Mesenteric fat pad (tissue), 1 donor: ENCODE measurements at places on chromosomes 1 and 21. TPM values are rescaled to one million over a fixed set of nuclear protein-coding genes. Genes with fewer than 3 reads are reported as not detected.

The CLDN19 gene
- not detected for total RNA-seq

The SPRR2G gene
- total RNA-seq: not detected

The PCP4 gene
- total RNA-seq: not detected

The BGLAP gene
- total RNA-seq: not detected

GRCh38 chr1:207223162-207223561 lies 98.3 kb upstream of the CD55 start:
- no peak for DNase-seq

DNA sequence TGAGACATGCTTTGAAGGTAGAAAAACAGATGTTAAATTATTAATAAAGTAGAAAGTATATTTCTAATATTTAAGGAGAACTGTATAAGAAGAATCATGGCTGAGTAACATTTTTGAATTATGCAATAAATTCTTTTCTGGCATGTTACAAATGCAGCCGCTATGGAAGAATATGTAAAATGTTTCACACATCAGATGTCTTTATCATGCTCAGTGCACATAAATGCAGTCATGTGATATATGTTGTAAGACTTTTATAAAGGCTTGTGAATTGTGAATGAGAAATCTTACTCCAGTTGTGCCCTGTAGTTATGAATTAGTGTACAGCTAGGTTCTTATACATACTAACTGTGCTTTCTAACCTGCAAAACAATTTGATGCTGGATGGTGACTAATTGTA lies 53.5 kb downstream of the LRRC8B start:
- no peak for DNase-seq

DNA sequence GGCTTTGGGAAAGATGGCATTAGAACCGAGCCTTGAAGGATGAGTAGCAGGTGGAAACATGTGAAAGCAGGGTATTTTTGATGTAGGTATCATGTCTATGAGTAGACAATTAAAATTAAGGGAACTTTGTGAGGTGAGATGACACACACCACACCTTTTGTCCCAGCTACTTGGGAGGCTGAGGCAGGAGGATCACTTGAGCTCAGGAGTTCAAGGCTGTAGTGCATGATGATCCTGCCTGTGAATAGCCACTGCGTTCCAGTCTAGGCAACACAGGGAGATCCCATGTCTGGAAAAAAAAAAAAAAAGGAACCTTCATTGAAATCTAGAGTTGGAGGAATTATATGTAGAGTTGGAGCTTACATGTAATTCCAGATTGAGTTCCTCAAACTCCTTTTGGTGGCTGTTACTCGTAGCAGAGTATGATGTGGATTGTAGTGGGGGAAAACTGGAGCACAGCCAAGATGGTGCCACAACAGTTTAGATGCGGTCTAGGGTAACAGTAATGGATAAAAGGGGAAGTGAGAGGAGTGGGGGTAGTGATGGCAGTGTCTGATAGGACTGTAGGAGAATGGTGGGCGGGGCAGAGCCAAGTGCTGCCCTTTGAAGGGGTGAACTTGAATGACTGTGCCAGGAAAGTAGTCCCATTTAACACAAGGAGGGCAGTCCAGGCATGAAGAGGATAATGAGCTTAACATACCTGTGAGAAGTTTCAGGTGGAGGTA lies 17.4 kb downstream of the AK4 start:
- no peak for DNase-seq

- no peak for DNase-seq
These were observed 1891.2 kb downstream of the NCAM2 start for GRCh38 chr21:22889445-22889844.

DNA sequence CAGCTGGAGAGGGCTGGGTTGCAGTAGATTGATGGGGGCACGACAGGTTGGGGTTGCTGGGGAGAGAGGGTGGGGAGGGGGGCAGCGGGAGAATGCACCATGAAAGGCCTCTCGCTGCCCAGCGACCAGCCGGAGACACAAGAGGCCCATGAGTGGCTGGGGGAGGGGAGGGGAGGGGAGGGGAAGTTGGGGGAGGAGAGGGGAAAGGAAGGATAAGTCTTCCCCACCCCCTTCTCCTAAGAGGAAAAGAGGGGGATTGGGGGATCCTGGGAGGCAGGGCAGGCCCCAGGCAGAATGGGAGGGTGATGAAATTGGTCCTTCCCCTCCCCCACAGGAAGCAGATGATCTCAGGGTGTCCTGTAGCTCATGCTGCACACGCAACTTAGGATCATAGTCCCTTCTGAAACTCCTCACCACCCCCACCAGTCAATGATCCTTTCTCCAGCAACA lies 45.7 kb downstream of the PAX7 start:
- no peak for DNase-seq

GRCh38 chr1:32887623-32888022 lies 1.3 kb downstream of the HPCA start:
- no peak for DNase-seq
